ENCODE measurements at places on chromosomes 3 and 15.

DNA sequence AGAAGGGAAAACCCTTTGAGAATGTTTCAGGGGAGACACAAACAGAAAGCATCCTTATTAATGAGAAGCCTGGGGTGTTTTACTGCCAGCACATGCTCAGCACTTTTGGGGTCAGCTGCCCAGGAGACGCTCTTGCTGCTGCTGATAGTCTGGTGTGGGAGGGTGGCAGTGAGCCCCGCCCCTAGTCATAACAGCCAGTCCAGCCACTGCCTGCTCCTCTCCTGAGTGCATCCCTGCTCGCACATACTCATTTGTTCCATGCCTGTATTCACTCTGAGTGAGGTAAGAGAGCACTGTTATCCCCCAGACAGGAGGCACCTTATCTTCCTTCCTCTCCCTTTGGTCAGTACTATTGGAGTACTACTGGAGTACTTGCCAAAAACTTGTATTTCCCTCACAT, 101.3 kb downstream of the ETFA start:
- DNase-seq: no peak

DNA sequence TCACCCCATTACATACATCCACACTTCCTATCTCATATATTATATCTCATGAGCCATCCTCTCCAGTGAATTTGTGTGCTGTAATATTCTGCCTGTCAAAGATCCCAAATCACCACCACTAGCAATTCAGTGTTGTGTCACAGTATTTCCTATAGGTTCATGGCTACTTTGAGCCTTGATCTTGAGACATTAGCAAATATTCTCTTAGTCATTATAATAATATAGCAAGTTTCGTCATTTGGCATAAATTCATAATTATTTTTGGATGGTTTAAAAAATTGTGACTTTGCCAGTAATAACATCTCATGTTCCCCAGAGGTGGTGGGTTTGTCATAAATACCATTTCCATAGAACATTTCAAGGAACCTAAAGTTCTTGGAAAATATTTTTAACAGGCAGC, 47.7 kb downstream of the CMSS1 start:
- no peak for DNase-seq

- no peak for DNase-seq
Measured at GRCh38 chr3:18745472-18745871, 320.3 kb upstream of the SATB1 start.

DNA sequence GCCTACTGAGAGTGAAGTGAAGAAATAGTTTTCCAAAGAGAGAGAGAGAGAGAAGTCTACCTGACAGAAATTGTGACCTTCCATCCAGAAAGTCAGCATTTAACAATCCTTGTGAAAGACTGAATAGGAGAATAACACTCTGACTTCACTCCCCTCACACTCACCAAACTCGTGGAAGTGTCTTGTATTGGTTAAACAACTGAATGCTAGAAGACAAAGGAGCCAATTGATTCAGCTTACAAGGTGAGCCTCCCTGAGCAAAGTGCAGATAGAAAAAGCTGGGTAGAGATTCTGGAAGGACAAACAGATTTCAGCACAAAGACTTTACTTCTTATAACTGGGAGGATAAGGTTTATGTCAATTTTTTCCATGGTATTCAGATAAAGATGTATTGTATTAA, 40.8 kb upstream of the OSTN start:
- DNase-seq: no peak

DNA sequence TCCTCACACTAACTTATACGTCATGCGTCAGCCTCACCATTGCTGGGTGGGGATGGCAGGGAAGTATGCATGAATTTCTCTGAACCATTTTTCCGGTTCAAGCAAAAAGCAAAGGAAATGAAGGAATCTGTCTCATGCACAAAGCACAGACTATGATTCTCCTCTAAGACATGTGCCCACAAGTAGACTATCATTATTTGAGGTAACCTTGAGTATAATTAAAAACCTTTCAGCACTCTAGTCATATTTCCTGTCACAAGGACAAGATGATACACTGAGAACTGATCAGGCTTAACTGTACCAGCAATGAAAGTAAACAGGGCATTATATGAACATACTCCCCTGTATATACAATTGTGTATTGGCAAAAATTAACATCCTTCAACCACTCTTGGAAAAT, 56.7 kb upstream of the TSC22D2 start:
- no peak for DNase-seq

- DNase-seq: no peak
Measured at GRCh38 chr15:26580943-26581342, 191.9 kb downstream of the GABRB3 start.

- DNase-seq: no peak
Measured at GRCh38 chr3:113498221-113499005, 16.5 kb downstream of the SPICE1 start.

- no peak for DNase-seq
Measured at GRCh38 chr3:9715764-9716437, 12.3 kb downstream of the CPNE9 start.

DNA sequence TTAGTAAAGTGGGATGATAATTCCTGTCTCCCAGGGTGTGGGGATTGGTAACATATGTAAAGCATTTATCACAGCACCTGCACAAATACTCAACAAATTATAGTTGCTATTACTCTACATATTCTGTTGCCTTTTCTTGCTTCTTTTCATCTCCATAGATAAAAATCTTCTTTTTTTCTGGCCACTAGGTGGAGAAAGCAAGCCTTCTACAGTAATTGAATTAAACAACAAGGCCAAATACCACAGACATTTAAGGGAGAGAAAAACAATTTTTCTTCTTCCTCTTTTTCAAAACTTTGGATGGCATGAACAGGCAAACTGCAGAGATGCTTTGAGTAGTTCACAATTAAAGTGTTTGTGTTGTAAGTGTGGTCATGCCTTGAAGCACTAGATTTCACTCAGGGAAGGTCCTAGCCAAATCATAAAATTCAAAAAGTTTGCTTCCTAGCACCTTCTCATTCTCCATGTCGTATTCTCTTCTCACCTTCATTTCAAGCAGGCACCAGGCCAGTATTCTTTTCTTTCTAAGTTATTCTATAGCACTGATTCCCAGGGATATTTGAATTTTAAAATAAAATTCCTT, 493.4 kb upstream of the TGFBR2 start:
- DNase-seq: no peak

GRCh38 chr3:125120379-125121122, 64.8 kb upstream of the HEG1 start:
- no peak for DNase-seq
